ENCODE measurements at places on chromosomes 12 and 14.

- peak; percentile 12 for DNase-seq
These were observed 13.8 kb downstream of the PRPF40B start for GRCh38 chr12:49636979-49637755.

- DNase-seq, result no peak
These were observed 22.8 kb upstream of the NXPH4 start for GRCh38 chr12:57193706-57194245.

DNA sequence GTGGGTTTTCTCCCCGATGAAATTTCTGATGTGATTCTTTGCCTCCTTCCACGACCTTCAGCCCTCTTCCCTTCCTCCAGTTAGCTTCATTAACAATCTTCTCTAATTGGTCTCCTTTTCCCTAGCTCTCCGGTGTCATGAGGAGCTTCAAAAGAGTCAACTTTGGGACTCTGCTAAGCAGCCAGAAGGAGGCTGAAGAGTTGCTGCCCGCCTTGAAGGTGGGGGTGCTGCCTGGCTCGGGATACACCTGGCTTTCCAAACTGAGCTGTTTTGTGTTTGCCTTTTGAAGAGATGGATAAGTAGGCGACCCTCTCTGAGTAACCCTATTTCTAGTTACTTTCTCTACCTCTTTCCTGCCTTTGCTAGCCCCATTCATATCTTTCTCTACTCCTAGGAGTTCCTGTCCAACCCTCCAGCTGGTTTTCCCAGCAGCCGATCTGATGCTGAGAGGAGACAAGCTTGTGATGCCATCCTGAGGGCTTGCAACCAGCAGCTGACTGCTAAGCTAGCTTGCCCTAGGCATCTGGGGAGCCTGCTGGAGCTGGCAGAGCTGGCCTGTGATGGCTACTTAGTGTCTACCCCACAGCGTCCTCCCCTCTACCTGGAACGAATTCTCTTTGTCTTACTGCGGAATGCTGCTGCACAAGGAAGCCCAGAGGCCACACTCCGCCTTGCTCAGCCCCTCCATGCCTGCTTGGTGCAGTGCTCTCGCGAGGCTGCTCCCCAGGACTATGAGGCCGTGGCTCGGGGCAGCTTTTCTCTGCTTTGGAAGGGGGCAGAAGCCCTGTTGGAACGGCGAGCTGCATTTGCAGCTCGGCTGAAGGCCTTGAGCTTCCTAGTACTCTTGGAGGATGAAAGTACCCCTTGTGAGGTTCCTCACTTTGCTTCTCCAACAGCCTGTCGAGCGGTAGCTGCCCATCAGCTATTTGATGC lies 797 bp downstream of the ESPL1 start:
- DNase-seq, result no peak

GRCh38 chr14:73713803-73714655 lies at the start of gene PNMA1:
PNMA1 (minus strand) TSS chr14:73714384; CDS start chr14:73713639, 745 bp downstream.
- peak; percentile 94 for DNase-seq

DNA sequence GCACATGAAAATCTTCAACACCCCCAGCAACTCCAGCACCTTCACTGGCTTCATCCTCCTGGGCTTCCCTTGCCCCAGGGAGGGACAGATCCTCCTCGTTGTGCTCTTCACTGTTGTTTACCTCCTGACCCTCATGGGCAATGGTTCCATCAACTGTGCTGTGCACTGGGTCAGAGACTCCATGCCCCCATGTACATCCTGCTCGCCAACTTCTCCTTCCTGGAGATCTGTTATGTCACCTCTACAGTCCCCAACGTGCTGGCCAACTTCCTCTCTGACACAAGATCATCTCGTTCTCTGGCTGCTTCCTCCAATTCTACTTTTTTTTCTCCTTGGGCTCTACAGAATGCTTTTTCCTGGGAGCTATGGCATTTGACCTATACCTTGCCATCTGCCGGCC lies 11.5 kb upstream of the OR11G2 start:
- DNase-seq, result no peak

GRCh38 chr14:67582061-67582460 lies 18.0 kb downstream of the PIGH start:
- no peak for DNase-seq

- DNase-seq, result no peak
These were observed 82.0 kb upstream of the HMGA2 start for GRCh38 chr12:65742018-65743010.
